ENCODE measurements at places on chromosomes 4 and X.

GRCh38 chrX:18861511-18861910, 122.4 kb downstream of the PHKA2 start:
- no peak for DNase-seq

DNA sequence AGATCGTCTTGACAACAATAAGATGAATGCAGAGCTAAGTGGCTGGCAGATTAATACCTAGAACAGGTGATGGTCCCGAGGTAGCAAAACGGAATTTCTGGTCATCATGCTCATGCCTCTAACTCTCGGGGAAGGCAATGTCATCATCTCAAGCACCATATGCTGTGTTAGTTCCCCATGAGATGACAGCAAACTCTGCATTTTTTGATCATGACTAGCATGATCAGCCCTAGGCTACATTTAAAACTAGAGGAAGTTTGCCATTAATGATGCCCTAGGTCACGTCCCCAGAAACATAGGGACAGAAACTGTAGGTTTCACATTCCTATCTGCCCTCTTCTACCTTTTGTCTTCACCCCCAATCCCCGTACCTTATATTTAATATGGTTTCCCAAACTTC, 11.6 kb downstream of the LPAR4 start:
- DNase-seq, result no peak

DNA sequence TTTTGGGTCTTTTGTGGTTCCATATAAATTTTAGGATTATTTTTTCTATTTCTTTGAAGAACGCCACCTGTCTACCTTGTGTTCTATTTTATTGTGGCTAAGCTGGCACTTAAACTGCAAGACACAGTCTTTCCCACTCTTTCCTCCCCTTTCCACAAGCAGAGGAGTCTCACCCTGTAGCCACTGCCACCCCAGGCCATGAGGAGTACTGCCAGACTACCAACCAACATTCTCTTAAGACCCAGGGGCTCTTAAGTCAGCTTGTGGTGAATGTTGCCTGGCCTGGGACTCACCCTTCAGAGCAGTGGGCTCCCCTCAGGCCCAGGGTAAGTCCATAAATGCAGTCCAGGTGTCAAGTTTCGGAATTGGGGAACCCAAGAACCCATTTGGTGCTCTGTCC, 58.0 kb upstream of the FMR1 start:
- DNase-seq, result no peak

GRCh38 chr4:77193511-77194102, 36.6 kb downstream of the CCNG2 start:
- DNase-seq, result no peak

DNA sequence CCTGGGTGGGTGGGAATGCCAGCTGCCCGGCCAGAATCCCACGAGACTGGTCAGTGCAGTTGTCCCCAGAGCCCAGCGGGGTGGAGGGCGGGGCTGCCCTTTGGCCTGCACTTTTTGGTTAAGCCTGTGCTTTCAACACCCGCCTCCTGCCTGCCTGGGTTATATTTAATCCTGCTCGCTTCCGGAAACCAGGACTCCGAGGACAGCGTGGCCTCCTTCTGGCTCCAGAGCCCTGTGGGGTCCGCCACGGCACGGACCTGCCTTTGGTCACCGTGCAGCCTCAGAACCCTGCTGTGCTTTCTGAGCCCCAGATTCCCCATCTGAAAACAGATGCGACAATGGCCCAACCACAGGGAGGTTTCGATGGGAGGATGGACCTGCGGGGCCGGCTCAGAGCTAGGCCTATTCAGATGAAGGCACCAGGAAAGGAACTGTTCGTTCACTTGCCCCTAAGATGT, 29.4 kb upstream of the KIAA0232 start:
- no peak for DNase-seq

- DNase-seq, result peak; percentile 7
These were observed 76.7 kb downstream of the IRF2 start for GRCh38 chr4:184397516-184398163.

DNA sequence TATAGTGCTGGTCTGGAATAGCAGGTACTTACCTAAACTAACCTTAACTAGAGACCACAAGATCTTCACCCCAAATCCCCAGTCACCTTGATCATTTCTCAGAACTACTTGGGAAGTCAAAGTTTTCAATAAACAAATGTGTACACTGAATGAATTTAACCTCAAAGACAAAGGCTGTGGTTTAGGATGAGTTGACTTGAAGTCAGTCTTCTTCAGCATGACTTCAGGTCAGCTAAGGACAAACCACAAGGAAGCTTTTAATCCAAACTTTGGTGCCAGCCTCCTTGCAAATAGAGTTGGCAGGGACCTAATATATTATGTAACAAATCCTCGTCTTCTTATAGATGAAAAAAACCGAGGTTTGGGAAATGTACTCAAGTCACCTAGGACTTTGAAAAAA, 21.2 kb upstream of the VCX2 start:
- DNase-seq, result no peak
